ENCODE measurements at places on chromosomes 4 and X.

- H3K4me1 ChIP-seq = peaks cover 47% of the 10 kb centered on the region
- H3K27ac ChIP-seq = peak within 1 kb of the TSS; percentile 49
- peak; percentile 87 for DNase-seq
- H3K36me3 ChIP-seq = no peaks in the 10 kb centered on the region
Measured at GRCh38 chr4:108168671-108169523, at the start of gene LEF1. TSS of gene LEF1 (minus strand) at chr4:108168932. CDS start at chr4:108167767, 1,165 bp downstream.

DNA sequence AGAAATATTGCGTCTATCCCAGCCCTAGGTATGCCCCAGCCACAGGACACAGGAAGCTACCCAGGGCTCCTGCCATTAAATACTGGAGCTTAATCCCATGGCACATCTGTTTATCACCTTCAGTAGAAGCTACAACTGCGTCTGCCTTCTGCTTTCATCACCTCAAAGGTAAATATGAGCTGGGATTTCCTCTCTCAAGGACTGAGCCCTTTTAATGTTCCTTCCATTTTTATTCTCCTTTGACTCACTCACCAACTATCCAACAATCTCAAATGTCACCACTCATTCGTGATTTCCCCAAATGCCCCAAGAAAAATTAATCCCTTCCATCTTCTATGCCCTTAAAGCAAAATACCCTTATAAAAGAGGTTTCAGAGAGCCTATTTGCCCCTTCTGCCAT lies 1.8 kb upstream of the MID1 start:
- no peak overlapping the region for H3K4me3 ChIP-seq
- no peaks in the 10 kb centered on the region for H3K27me3 ChIP-seq
- DNase-seq = no peak
- no peaks in the 10 kb centered on the region for H3K36me3 ChIP-seq
- no peaks in the 10 kb centered on the region for H3K4me1 ChIP-seq

GRCh38 chrX:10395179-10395578 lies 225.2 kb downstream of the MID1 start:
- H3K27me3 ChIP-seq = no peaks in the 10 kb centered on the region
- DNase-seq = no peak
- no peak overlapping the region for H3K4me3 ChIP-seq
- H3K4me1 ChIP-seq = no peaks in the 10 kb centered on the region
- no peaks in the 10 kb centered on the region for H3K36me3 ChIP-seq

DNA sequence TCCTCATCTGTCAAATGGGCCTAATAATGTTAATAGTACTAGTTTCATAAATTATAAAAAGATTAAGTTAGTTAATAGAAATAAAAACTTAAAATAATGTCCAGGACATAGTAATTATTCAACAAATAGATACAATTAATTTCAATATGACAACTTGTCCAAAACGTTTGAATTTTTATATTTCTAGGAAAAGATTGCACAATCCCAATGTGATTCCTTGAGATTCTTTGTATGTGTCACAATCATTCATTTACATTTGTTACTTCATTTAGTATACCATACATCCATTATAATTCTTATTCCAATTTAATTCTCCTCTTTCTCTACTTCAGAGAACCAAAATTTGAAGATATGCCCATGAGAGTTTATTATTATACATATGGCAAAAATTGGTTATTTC lies 554.2 kb downstream of the GABRG1 start:
- no peaks in the 10 kb centered on the region for H3K36me3 ChIP-seq
- H3K27ac ChIP-seq = no peak overlapping the region
- no peak overlapping the region for H3K4me3 ChIP-seq

- no peaks in the 10 kb centered on the region for H3K36me3 ChIP-seq
- no peak overlapping the region for H3K27ac ChIP-seq
Measured at GRCh38 chr4:111475001-111475400, 670.3 kb upstream of the FAM241A start.

GRCh38 chr4:17066972-17067371 lies 168.5 kb upstream of the LDB2 start:
- no peaks in the 10 kb centered on the region for H3K36me3 ChIP-seq
- H3K27ac ChIP-seq = no peak overlapping the region
- no peak overlapping the region for H3K4me3 ChIP-seq
- DNase-seq = no peak
- H3K4me1 ChIP-seq = no peaks in the 10 kb centered on the region
- no peaks in the 10 kb centered on the region for H3K27me3 ChIP-seq

DNA sequence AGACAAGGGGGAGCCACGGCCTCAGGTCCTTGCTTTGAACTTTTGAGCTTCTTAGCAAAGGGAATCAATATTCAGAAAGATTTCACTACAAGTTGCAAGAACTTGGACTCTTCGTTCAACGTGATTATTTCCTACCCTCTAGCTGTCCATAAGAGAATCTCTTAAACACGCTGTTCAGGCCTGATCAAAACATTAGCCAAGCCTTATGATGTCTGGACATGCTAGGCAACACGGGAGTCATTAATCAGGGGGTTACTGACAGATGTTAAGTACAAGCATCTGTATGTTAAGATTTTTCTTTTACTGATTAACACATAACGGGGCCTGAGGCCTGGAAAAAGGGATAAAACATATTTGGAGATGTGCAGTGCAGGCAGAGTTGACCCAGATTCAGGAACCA lies 138.9 kb upstream of the IL1RAPL2 start:
- no peaks in the 10 kb centered on the region for H3K27me3 ChIP-seq
- H3K4me1 ChIP-seq = no peaks in the 10 kb centered on the region
- H3K27ac ChIP-seq = no peak overlapping the region
- DNase-seq = no peak
- no peaks in the 10 kb centered on the region for H3K36me3 ChIP-seq
- H3K4me3 ChIP-seq = no peak overlapping the region

DNA sequence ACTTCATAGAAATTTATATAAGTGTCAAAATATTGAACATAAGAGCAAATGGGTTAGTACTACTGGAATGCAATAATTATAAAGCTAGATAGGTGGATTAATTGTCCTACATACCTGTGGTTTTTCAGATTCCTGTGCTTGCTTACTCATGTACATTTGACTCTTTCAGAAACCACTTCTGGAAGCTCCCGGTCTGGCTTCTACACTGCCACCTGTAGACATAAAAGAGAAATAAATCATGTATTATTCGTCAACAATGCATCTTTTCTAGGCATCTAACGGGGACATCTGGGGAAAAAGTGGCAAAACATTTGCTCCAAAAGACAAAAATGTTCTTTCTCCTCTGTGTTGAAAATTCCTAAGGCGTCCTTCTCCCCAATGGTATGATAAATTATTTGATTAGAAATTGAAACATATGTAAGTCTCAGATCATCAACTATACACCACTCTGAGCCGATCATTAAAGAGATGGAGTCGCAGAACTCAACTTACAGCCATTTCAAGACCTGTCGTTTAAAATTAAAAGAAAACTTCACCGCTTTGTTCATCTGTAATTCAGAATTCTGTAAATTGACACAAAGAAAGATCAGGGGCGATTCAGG lies 648.7 kb upstream of the DIPK2B start:
- no peaks in the 10 kb centered on the region for H3K36me3 ChIP-seq
- H3K4me1 ChIP-seq = no peaks in the 10 kb centered on the region
- H3K4me3 ChIP-seq = peak overlapping the region; percentile 62

DNA sequence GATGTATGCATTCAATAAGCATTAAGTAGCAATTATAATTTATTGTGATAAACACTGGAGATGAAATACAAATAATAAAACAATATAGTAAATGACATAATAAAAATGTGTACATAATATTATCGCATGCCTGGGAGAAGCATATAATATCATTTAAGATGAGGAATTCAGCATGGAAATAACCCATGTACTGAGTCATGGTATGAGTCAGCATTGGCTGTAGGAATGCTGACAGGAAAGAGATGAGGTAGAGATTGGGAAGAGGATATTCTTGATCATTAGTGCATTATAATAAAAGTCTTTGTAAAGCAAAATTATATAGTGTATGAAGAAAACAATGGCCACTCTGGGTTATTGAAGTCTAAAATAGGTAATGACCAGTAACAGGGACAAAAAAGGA lies 82.8 kb downstream of the MAGEB10 start:
- no peak overlapping the region for H3K4me3 ChIP-seq
- H3K27me3 ChIP-seq = no peaks in the 10 kb centered on the region
- H3K27ac ChIP-seq = no peak overlapping the region
- no peaks in the 10 kb centered on the region for H3K4me1 ChIP-seq

DNA sequence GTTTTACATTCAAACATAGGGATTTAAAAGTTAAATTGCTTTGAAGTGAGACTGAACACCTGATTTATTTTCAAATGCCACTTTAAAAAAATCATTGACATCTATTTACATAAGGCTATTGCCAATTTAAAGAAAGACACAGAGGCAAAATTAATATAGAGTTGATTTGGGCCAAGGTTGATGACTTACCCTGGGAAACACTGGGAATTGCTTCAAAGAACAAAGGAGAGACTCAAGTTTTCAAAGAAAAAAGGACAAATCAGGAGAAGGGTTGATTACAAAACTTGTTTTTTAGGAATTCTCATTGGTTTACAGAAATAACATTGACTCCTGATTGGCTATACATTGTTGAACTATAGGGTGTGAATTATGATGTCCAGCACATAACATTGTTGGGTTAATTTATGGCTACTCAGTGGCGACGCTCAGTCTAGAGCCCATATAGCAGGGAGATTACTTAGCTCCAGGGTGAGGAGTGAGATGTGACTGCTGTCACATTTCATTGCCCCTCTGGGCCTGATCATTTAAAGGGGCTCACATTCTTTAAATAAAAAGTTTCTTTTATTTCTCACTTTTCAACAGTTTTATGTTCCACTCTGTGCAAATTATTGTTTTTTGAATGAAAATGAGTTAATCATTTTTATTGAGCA lies 184.6 kb downstream of the SPATA18 start:
- H3K27me3 ChIP-seq = no peaks in the 10 kb centered on the region
- H3K27ac ChIP-seq = no peak overlapping the region
- no peaks in the 10 kb centered on the region for H3K4me1 ChIP-seq
- no peak for DNase-seq
- H3K4me3 ChIP-seq = no peak overlapping the region

DNA sequence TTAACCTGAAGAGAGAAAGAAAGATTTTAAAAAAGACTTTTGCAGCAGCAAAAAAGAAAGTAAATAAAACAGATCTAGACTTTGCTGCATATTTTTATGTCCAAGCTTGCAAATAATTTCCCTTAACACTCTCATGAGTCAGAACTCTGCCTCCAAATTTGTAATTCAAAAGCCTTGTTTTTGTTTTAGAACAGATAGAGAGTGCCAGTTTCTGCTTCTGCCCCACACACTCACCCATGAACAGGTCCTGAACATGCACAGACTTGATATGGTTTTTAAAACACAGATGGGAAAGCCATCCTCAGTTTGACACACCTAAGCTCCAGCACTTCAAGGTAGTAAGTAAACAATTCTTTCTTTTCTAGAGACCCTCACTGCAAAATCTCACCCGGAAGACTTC lies 39.7 kb upstream of the VCX3B start:
- H3K36me3 ChIP-seq = no peaks in the 10 kb centered on the region
- H3K27me3 ChIP-seq = no peaks in the 10 kb centered on the region
- H3K4me1 ChIP-seq = no peaks in the 10 kb centered on the region
- no peak overlapping the region for H3K4me3 ChIP-seq

GRCh38 chr4:163991298-163991865 lies 496.9 kb downstream of the TMA16 start:
- no peak overlapping the region for H3K27ac ChIP-seq
- no peaks in the 10 kb centered on the region for H3K4me1 ChIP-seq
- no peak overlapping the region for H3K4me3 ChIP-seq
- H3K36me3 ChIP-seq = no peaks in the 10 kb centered on the region
- no peak for DNase-seq
- H3K27me3 ChIP-seq = no peaks in the 10 kb centered on the region

DNA sequence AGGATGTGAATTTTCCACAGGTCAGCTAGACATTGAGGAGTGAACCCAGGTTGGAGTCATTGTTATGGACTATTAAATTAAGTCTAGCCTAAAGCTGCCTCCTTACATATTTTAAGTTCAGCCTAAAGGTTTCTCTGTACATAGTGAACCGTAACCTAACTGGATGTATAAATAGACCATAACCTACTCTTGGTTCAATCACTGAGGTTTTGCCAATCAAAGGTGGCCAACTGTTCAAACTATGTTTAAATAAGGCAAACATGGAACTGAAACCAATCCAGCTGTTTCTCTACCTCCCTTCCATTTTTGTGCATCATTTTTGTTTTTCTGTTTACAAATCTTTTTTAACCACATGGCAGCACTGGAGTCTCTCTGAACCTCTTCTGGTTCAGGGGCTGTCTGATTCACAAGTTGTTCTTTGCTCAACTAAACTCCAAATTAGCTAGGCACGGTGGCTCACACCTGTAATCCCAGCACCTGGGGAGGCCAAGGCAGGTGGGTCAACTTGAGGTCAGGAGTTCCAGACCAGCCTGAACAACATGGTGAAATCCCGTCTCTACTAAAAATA lies 43.9 kb upstream of the SFRP2 start:
- DNase-seq = no peak
- no peaks in the 10 kb centered on the region for H3K36me3 ChIP-seq
- H3K4me1 ChIP-seq = no peaks in the 10 kb centered on the region
- H3K27me3 ChIP-seq = no peaks in the 10 kb centered on the region
- H3K27ac ChIP-seq = no peak overlapping the region

DNA sequence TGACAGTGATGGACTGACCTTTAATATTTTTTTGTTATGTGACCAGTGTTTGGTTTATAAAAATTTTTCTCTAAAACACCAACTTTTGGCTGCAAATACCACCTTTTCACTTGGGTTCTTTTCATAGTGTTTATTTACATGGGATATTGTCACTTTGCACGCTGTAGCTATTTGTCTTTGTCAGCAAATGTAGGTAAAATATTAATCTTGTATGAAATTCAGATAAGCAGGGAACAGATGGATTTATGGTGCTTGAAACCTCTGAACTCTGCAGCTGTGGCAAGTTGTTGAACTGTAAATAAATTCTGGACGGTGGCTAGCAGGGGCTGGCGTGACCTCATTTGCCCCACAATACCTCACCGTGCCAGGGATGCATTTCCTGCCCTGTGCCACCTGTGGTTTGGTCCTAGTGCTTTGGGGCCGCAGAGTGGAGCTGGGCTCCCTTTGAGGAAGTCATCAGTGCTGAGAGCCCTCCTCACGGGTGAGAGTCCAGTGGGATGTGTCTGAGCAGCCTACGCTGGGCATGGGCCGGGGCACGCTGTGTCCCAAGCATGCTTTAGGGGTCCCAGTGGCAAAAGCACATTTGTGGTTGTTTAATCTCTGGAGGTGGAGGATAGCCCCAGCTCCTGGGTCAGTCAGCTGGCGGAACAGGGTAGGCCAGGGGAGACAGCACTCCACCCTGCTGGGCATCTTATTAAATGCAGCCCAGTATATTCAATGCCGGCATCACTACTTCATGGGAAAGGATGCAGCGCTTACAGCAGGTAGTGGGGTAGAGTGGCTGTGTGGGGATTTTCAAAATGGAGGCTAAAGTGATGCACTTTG lies 108.6 kb downstream of the TBL1X start:
- H3K36me3 ChIP-seq = no peaks in the 10 kb centered on the region
- DNase-seq = no peak
- H3K4me3 ChIP-seq = no peak overlapping the region
- no peaks in the 10 kb centered on the region for H3K27me3 ChIP-seq

- no peak overlapping the region for H3K4me3 ChIP-seq
- no peak for DNase-seq
- no peaks in the 10 kb centered on the region for H3K27me3 ChIP-seq
- no peak overlapping the region for H3K27ac ChIP-seq
Measured at GRCh38 chr4:188275686-188276085, 136.4 kb downstream of the TRIML1 start.

Measured in upper lobe of left lung (tissue), 6 donors.